Choroid plexus epithelial cell (primary cell): ENCODE measurements at places on chromosomes 6 and 20.

- peak; percentile 51 for DNase-seq
Measured at GRCh38 chr6:338815-339262, 46.6 kb downstream of the DUSP22 start.

DNA sequence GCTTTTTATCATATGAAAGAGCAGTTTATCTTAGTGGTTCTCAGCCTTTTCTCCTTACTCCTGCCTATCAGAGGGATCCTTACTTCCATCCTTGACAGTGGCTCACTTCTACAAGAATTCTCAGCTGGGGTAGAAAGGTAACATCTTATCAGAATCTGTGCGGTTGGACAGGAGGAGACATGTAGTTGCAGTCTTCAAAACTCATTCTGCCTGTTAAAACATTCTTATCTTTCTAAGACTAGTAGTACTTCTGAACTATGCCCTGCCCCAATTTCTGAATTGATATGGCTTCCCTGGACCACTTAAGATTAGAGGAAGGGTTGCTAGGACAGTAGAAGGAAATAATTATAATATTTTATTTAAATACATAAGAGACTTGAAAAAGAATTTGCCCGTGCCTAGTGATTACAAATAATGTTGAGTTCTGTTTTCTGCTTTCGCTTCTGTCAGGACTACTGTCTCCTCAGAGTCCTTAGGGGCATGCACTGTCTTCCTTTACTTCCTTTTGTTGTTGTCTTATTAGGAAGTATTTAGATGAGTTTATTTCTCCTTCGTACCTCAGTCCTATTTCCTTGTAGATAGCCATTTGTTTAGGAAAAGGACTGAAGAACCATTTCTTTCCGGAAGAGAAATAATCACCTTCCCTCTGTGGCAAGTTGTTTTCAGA, 24.9 kb downstream of the BLTP3A start:
- no peak for DNase-seq

DNA sequence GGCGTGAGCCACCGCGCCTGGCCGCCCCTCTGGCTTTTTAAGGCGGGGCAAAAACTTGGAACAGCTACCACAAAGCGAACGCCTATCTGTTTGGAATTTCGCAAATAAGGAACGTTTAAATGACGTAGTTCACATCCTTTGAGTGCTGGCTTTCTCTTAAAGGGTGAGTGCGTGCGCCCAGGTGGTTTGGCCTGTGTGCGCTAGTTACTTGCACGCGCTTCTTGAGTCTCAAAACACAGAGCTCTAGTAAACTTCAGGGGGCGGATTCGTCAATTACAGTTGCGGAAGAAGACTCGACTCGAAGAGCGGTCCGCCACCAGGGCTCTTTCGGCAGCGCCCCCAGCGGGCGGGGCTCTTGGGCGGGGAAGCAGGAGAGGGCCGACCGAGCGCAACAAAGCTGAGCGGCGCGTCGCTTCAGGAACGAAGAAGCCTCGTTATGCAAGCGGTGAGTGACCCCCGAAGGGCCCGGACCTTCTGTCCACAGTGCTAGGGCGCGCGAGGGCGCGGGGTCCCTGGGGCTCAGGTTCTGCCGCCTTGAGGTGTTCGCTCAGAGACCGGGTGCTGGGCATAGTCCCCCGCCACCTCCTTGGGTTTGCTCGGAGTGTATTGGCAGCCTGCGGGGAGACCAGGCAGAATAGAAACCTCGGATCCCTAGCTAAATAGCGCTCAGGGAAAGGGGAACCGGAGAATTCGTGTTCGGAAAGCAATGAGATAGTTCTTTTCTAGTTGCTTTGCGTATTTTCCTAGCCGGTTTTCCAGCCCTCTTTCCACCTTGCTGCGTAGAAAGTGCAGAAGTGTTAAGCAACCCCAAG, at the start of gene SYCP2L:
SYCP2L (plus strand) TSS at position 362 of the 812 bp plus-strand sequence; CDS start at position 437, 75 bp downstream.
- peak; percentile 47 for DNase-seq

GRCh38 chr6:15264902-15265761, 19.3 kb downstream of the JARID2 start:
- peak; percentile 72 for DNase-seq

- no peak for DNase-seq
Measured at GRCh38 chr6:2839982-2840748, 1.5 kb downstream of the SERPINB1 start.

DNA sequence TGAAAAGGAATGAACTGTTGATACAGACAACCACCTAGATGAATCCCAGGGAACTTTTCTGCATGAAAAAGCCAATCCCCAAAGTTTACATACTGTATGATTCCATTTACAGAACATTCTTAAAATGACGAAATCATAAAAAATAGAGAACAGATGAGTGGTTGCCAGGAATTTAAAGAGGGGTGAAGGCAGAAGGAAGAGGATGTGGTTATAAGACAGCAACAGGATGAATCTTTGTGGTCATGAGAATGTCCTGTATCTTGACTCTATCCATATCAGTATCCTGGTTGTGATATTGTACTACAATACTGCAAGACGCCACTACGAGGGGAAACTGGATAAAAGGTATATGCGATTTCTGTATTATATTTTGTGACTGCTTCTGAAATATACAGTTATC, 70.1 kb upstream of the EMILIN3 start:
- DNase-seq, result peak; percentile 94

DNA sequence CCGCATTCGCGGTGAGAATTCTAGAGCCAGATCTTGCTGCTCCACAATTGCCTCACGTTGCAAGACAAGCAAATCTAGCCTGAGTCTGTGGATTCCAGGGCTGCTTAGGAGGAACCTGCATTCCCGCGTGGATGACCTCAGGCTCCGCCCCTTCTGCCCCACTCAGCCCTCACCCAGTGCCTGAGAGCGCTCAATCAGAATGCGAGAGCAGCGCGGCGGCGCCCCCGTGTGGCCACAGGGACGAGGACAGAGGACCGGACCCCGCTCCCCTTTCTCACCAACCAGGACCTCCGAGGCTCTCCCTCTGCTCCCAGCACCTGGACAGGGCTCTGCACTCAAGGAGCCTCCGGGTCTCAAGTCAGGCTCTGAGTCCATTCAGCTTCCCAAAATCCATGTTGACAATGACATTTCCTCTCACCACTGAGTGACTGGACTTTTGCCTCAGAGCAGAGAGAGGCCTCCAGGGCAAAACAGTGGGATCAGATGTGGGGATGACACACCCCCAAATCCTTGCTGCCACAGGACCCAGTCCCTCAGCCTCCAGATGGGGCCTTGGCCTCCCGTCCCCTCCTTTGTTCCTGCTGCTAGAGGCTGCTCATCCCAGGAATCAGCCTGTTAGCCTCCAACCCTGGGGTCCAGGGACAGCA, 52.0 kb downstream of the RPP21 start:
- DNase-seq, result peak; percentile 71

- DNase-seq, result peak; percentile 88
Measured at GRCh38 chr20:48064929-48065328, 279.6 kb upstream of the SULF2 start.

DNA sequence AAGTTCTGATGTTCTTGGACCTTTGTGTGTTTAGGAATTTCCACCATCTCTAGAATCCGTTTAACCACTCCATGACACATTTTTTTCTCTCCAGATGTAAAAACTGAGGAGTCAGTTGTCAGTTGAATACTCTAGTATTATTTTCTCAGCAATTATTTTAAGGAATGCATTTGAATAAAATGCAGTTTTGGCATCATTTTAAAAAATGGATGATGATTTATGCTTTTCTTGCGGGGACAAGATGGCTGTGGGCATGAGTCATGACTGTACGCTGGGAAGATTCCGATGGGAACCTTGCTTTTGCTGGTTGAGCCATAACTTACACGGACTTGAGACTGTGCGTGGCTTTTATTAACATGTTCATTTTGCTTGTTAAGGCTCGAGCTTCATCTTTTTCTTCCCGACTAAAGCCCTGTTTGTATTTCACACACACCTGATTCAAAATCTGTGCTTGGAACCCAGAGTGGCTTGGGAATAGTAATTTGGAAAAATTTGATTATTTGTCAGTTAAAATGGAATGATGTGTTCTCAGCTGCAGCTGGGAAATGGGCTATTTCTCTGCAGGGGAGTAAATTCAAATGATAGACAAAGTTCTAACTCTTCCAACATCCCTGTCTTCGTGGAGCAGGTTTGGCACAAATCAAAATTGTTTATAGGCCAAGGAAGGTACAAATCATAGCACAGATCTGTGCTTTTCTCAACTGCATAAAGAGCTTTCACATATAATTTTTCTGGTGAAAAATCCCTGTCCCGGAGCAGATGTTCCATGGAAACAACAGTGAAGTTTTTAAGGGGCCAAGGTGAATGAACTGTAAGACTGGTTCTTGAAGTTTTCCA, 470.5 kb upstream of the JAG1 start:
- peak; percentile 82 for DNase-seq

DNA sequence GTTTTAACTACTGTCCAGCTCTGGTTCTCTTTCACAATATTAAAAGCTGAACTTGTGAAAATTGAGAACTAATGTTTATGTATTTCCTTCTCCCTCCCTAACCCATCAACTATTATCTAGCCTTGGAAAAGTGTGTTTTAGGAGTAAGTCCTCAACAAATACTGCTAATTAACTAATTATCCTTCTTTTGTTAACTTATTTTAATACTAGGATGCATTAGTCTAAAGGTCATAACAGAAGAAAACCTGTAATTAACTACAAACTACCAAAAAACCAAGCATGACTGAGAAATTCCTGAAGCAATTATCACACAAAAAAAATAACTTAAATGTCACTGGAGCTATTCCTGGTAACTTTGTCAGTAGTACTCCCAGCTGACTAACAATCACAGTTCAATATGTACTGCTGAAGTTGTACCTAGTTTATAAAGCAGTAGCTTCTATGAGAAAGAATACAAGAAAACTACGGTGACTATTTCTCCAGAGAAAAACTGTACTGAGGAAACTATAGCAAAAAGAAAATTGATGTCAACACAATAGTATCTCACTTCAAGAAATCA, 301.9 kb downstream of the LAMA2 start:
- no peak for DNase-seq

DNA sequence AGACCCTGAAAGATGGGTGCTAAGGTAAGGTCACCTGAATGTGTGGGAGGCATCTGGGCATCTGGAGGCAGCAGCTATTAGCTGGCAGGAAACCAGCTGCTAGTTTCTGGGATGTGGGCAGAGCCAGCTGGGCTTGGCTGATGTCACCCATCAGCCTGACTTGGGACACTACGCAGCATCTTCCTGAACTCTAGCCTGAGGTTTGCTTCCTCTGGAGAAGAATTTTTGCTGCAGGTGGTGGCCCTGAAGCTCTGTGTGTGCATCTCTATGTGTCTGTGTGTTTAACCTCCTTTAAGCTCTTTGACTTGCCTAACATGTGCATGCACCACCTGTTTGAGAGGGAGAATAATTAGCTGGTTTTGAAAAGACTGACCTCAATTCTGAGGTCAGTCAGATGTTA, 465.1 kb upstream of the CHD6 start:
- DNase-seq, result no peak

DNA sequence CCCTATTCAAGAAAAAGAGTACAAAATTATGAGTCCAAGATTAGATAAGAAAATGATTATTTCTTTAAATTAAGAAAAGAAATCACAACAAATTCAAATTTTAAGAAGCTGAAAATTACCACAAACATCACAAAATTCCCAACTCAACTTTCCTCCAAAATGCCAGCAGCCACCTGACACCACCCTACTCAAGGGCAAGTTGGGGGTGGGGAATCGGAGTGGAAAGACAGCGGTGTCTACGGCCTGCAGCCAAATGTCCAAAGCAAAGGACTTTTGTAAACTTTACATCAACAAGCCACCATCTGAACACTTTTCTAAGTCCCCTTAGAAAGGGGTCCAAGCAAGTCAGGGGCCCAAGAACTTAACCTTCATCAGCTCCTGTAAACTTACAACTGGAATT, 1.6 kb upstream of the EYA2 start:
- no peak for DNase-seq

GRCh38 chr6:209432-210103, 82.7 kb upstream of the DUSP22 start:
- no peak for DNase-seq

- peak; percentile 22 for DNase-seq
Measured at GRCh38 chr6:130853555-130854183, 26.5 kb downstream of the SMLR1 start.

GRCh38 chr6:168865-169455, 123.3 kb upstream of the DUSP22 start:
- peak; percentile 71 for DNase-seq

DNA sequence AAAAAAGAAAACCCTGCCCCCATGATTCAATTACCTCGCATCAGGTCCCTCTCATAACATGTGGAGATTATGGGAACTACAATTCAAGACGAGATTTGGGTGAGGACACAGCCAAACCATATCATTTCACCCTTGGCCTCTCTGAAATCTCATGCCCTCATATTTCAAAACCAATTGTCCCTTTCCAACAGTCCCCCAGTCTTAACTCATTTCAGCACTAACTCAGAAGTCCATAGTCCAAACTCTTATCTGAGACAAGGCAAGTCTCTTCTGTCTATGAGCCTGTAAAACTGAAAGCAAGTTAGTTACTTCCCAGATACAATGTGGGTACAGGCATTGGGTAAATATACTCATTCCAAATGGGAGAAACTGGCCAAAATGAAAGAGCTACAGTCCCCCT, 536.1 kb downstream of the MEI4 start:
- DNase-seq, result no peak

GRCh38 chr6:3328796-3329195, 70.0 kb downstream of the PSMG4 start:
- DNase-seq, result no peak

DNA sequence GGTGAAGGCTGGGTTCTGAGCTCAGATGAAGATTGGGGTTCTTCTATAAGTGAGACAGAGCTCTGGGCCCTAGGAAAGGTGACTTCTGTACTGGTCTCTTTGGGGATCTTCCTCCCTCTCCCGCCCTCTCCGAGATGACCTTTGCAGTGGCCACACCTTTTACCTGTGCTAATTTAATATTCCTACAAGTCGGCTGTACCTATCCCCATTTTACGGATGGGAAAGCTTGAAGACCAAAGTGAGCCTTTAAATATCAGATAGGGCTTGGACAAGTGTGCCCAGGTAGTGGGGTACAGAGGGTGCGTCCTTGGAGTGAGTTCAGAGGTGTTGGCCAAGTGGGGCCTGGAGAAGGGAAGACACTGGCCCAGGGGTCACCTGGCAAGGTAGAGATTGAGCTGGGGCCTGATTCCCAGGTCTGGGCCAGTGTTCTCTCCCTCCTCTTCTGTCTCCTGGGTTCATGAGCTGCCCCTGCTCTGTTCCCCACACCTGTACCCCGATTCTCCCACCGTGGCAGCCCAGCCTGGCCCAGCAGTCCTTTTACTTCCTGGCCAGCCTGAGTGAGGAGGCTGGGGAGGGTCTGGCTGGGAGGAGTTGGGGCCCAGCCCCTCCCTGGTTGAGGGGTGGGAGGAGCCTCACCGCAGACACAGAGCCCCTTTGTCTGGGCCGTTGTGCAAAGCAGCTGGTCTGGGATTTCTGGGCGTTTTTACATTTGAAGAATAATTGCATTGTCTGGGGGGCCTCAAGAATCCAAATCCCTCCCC, 152.1 kb upstream of the RNF24 start:
- DNase-seq, result no peak

- DNase-seq, result no peak
Measured at GRCh38 chr20:58753267-58753921, 60.8 kb downstream of the NPEPL1 start.

- DNase-seq, result no peak
Measured at GRCh38 chr6:107059606-107060005, 31.6 kb downstream of the MTRES1 start.

DNA sequence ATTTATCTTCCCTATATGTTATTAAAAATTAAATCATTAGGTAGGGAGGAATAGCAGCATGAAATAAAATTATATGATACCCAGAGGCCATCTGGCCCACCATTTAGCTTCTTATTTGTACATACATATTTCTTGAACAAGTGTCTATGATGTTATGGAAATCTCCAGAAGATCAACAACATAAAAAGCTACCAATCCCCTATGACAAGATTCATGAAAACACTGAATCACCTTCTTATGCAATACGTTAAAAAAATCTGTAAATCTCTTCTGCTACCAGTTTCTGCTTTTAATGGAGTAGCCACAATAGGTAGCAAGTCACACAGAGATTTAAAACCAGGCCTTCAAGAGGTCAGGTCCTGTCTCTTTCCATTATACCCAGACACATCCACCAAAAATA, 125.8 kb upstream of the ENPP5 start:
- DNase-seq, result peak; percentile 23
